ENCODE measurements at places on chromosomes 7 and 10. TPM values are rescaled to one million over a fixed set of nuclear protein-coding genes. Genes with fewer than 3 reads are reported as not detected.

- H3K4me1 ChIP-seq, result no peaks in the 10 kb centered on the region
- no peaks in the 10 kb centered on the region for H3K36me3 ChIP-seq
- DNase-seq, result no peak
- no peaks in the 10 kb centered on the region for H3K27me3 ChIP-seq
- H3K4me3 ChIP-seq, result no peak overlapping the region
Measured at GRCh38 chr7:116786791-116787443, 75.5 kb upstream of the CAPZA2 start.

- no peak overlapping the region for H3K27ac ChIP-seq
- H3K4me1 ChIP-seq, result no peaks in the 10 kb centered on the region
- DNase-seq, result no peak
- H3K27me3 ChIP-seq, result peaks cover 3% of the 10 kb centered on the region
- H3K4me3 ChIP-seq, result no peak overlapping the region
- H3K36me3 ChIP-seq, result no peaks in the 10 kb centered on the region
Measured at GRCh38 chr7:99156649-99157048, 12.7 kb upstream of the SMURF1 start.

The BTBD16 gene
- not detected for total RNA-seq

The UNCX gene
- not detected for total RNA-seq

The CYP3A5 gene
- total RNA-seq, result not detected

The AGBL3 gene
- total RNA-seq, result 1.0 TPM

DNA sequence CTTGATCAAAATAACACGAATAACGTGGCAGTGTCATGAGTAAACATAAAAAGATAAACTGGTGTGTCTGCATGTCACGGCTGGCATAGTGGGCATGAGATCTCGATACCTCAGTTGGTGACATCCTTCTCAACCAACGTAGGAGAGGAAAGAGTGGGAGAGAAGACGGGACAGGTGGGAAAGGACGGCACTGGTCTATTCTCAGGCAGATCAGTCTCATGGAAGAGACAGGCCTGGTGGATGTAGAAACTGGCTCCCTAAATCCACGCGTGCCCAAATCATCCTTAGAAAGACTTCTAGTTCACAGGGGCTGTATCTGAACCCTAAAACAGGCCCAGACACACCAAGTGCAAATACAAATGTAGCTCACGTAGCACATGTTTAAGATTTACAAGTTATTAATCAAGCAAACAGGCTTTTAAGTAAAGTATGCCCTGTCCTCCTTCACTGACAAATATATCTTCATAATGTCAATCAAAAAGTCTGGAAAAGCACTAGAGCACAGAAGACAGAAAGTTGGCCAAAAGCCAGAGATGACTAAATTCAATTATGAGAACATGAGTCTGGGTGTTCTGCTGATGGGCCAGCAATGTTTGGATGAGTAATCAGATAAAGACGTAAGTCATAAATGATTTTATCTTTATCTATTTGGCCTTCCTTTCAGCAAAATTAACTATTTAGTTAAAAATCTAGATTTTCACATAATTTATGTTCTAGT is 56.3 kb downstream of the SFMBT2 start:
- peaks cover 3% of the 10 kb centered on the region for H3K36me3 ChIP-seq
- H3K27ac ChIP-seq, result no peak overlapping the region
- no peaks in the 10 kb centered on the region for H3K27me3 ChIP-seq
- no peak overlapping the region for H3K4me3 ChIP-seq
- H3K4me1 ChIP-seq, result no peaks in the 10 kb centered on the region
- no peak for DNase-seq

DNA sequence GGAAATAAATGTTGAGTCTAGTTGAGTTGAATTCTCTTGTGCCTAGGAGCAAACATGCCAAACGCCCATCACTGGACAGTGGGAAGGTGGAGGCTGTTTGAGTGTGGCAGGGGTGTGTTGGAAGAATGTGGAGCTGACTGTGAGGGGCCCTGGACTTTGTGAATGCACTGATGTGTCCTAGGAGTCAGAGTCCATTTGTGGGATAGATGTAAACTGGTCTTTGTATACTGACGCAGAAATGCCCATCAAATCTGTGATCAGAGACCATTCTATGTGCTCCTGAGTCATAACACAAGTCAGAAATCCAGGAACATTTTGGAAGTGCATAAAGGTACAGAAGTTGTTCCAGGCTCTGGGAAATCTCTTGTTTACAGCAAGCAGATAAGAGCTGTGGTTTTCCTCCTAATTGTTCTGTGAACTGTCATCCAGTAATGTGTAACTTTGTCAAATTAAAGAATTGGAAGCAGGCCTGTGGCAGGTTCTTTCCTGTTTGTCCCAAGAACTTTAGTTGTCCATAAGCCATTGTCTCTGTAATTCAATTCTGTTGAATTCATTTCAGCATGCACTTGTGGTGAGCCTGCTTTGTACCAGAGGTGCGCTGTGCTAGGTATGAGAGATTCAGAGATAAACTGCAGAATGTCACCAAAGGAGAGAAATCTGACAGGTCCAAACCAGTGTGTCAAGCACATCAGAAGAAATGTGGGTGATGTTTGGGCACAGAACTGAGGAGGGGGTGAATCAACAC is 7.6 kb downstream of the PRXL2A start:
- no peaks in the 10 kb centered on the region for H3K27me3 ChIP-seq
- H3K4me1 ChIP-seq, result no peaks in the 10 kb centered on the region
- H3K4me3 ChIP-seq, result no peak overlapping the region
- no peaks in the 10 kb centered on the region for H3K36me3 ChIP-seq
- no peak overlapping the region for H3K27ac ChIP-seq
- DNase-seq, result no peak

DNA sequence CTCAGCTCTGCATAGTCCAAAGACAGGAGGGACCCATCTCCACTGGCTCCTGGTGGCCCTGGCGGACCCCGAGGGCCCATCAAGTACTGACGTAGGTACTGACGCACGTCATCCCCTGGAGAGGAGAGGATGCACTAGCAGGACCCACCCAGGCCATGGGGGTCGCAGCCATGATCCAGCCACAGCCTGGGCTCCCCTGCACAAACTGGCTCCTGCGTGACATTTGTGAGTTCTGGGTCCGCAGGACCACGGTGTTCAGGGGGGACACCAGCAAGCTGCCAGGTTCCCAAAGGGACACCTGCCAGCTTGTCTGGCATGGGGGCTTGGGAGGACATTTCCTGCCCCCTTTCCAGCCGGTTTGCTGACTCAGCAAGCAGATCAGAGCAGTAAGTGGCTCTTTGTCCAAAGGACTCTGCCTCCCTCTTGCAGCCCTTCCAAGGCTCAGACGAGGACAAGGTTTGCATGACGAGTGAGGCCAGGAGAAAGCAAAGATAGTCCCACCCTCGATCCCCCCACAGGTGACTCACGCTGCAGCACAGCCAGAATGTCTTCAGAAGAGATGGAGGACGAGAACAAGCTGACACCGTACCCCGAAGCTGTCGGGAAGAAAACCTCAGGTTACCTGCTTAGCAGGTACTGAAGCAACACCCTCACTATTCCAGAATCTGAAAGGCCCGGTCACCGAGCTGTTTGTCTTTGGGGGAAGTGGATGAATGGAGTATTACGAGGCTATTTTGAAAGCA is 49.0 kb downstream of the COL17A1 start:
- no peak overlapping the region for H3K27ac ChIP-seq
- H3K36me3 ChIP-seq, result peaks cover 2% of the 10 kb centered on the region
- no peak for DNase-seq
- no peaks in the 10 kb centered on the region for H3K4me1 ChIP-seq
- H3K4me3 ChIP-seq, result no peak overlapping the region

The IGF2BP3 gene
- 1.7 TPM for total RNA-seq

DNA sequence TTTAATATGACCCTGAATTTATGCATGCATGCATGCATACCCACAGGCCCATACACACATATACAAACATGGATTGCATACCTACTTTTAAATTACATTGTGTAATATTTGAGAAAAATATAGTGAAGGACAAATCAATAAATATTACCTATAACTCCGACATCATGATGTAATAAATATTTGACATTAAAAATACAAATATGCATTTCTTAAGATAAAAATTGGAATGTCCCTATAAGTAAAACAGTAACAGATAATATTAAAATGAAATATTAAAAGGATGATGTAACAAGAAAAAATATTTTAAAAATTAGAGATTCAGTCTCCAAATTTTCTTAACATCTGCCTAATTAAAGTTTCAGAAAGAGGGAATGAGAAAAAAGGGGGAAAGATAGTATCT is 433.0 kb downstream of the MDFIC start:
- no peaks in the 10 kb centered on the region for H3K27me3 ChIP-seq
- no peaks in the 10 kb centered on the region for H3K36me3 ChIP-seq
- H3K4me1 ChIP-seq, result no peaks in the 10 kb centered on the region
- DNase-seq, result no peak
- H3K4me3 ChIP-seq, result no peak overlapping the region

The CUBN gene
- 4.7 TPM for total RNA-seq

GRCh38 chr7:131556909-131557651 is 652 bp upstream of the PODXL start:
- peaks cover 26% of the 10 kb centered on the region for H3K4me1 ChIP-seq
- H3K4me3 ChIP-seq, result no peak overlapping the region
- H3K27me3 ChIP-seq, result peaks cover 27% of the 10 kb centered on the region
- H3K36me3 ChIP-seq, result no peaks in the 10 kb centered on the region

DNA sequence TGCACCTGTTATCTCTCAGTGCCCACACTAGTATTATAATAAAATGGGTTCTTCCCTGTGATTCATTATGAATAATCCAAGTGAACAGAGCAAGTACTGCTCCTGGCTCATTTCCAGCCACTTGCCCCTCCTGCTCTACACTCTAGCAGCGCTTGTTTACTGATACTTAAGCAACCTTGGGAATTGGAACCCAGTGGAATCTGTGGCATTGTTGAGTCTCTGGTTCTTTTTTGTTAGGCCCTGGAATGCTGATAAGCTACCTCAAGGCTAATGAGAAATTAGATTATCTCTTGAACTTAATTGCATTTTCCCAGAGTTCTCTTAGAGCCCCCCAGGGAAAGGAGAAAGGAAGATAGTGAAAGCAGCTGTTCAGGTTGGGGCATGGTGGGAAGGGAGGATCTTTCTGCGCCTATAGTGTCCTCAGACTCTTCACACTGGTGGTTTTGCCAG is 34.0 kb downstream of the PRKAR2B start:
- H3K36me3 ChIP-seq, result no peaks in the 10 kb centered on the region
- H3K27ac ChIP-seq, result no peak overlapping the region
- H3K4me1 ChIP-seq, result no peaks in the 10 kb centered on the region
- no peak overlapping the region for H3K4me3 ChIP-seq
- no peaks in the 10 kb centered on the region for H3K27me3 ChIP-seq

GRCh38 chr7:29189743-29190201 is 4.8 kb upstream of the CHN2 start:
- H3K27me3 ChIP-seq, result peaks cover 11% of the 10 kb centered on the region
- no peak overlapping the region for H3K27ac ChIP-seq
- H3K36me3 ChIP-seq, result no peaks in the 10 kb centered on the region
- H3K4me1 ChIP-seq, result no peaks in the 10 kb centered on the region
- H3K4me3 ChIP-seq, result no peak overlapping the region
- no peak for DNase-seq

All from CD4-positive, CD25-positive, alpha-beta regulatory T cell (primary cell).